ENCODE measurements at places on chromosomes 3 and 15.
A peak's percentile ranks its signal among the peaks of the same experiment; 100 is the strongest.

DNA sequence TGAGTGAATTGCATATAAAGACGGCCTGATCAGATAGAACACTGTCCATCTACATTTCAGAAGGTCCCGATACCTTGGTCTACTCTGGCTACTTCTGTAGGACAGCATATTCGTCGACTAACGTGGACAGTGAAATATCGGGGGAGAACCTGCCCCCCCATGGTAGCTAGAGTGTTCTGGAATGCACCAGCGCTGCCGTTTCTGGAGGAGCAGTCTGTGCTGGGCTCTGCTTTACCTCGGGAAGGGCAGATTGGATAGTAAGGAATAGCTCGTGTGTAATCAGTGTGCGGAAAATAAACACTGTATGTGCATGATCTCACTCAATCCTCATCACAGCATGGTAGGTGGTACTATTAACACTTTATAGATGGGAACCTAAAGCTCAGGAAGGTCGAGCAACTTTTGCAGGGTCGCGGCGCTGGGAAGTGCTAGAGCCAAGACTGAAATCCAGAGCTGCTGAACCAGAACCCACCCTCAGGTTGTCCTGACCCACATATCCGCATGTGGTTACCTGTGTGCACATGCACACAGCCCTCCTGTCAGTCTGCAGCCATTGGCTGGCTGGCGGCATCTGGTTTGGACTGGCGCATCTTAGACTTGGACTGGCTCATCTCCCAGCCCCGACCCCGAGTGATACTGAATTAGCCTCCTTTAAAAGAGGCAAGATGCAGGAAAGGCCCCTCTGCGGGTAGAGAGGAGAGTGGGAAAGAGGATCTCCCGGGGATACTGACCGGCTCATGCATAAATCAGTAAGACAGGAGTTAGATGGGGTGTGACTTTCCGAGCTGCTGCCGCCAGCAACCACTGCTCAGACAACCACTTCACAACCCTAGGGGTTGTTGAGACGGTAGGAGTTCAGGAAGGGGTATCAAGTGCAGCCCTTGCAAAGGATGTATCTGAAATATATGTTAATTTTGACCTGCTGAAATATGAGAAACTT, 155.0 kb upstream of the BHLHE40 start:
- peak; percentile 5 for ATAC-seq

DNA sequence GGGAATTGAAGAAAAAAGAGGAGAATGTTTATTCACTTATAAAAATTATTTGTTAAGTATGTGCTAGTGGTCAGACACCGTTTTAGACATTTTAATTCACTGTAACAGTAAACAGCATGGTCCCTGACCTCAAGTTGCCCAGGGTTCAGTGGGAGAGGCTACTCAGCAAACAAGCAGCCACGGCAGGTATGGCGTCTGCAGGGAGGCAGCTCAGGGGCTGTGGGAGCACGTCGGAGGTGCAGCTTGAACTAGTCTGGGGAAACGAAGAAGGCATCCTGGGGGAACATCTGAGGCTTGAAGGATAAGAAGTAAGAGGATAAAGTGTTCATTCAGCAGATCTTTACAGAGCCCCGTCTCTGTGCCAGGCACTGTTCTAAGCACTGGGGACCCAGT, 66.0 kb downstream of the CRTC3 start:
- no peak for ATAC-seq

- ATAC-seq: no peak
Observed at GRCh38 chr3:10434938-10435336, 70.4 kb downstream of the ATP2B2 start.

GRCh38 chr3:18579661-18580060, 154.5 kb upstream of the SATB1 start:
- no peak for ATAC-seq

- ATAC-seq: no peak
Observed at GRCh38 chr3:181265750-181266333, 276.3 kb upstream of the DNAJC19 start.

DNA sequence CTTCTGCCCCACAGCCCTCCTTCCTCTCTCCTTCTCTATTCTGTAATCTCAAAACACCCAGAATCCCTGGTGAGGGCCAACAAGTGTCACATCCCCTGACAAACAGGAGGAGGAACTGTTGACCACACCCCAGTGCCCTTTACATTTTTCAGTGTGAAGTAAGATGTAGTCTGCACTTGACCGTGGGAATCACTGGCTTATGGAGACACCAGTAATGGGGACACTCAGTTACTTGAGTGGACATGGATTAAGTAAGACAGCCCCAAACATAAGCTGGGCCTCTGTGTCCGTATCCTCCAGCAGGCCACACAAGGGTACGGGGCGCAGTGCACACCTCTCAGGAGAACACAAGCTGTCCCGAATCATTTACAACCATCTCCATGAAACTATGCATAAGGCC, 28.4 kb upstream of the LIMD1 start:
- no peak for ATAC-seq

GRCh38 chr3:36032180-36033047, 347.9 kb upstream of the STAC start:
- no peak for ATAC-seq
